Mesenteric fat pad (tissue), 1 donor: ENCODE measurements at places on chromosomes 16 and 17. TPM values are rescaled to one million over a fixed set of nuclear protein-coding genes. Genes with fewer than 3 reads are reported as not detected.
A peak's percentile ranks its signal among the peaks of the same experiment; 100 is the strongest.

STX1B gene
- 1.5 TPM for total RNA-seq

DNA sequence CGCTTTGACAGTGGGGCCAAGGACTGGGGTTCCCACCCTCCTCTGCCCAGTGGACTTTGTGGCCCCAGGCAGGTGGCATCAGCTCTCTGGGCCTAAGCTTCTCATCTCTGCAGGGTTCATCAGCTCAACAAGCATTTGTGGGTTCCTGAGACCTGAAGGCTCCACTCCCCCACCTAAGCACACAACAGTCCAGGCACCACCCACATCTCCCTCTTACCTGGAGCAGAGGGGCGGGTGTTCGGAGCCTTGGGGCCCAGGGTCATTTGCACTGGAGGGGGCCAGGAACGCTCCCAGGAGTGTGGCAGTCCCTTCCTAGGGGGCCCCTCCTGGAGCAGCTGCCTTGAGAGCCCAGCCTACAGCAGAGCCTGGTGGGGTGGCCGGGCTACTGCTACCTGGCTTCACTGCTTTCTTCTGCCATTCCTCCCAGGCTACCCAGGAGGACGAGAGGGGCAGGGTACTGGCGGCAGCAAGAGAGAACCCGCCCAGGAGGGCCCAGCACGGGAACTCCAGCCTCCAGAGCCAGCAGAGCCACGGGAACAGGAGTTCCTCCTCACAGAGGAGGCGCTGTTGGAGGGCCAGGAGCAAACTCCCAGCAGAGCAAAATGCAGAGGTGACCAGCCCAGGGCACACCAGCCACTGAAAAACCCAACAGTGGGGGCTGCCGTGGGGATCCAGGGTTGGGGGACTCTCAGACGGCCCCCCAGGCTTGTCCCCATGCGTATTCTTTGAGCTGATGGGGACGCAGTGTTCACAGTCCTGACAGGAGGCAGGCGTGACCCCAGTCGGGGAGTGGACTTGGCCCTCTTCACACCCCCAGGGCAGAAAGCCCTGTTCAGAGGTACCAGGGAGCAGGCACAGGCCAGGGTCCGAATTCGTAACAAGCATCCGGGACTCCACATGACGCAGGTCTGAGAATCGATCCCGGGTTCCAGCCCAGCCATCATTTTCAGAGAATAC, 35.1 kb upstream of the SLC38A10 start:
- DNase-seq: no peak

DNA sequence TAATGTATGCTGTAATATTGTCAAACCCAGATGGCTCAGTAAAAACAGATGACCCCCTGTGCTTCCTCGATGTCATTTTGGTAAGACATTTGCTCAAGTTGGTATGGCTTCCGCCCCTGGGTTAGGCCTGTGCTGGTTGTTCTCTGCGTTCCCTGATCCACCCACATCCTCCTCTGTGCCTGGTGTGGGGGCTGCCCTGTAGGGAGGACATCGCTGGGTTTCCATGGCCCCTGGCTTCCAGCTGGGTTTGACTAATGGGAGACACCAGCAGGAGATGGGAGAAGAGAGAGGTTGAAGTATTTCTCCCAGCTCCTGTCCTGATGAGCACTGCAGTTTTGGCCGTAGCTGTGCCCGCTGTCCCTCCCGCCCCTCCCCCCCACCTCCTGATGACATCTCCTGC, 4.4 kb upstream of the MFAP4 start:
- DNase-seq: no peak

- no peak for DNase-seq
Measured at GRCh38 chr16:22402191-22402590, 27.8 kb upstream of the CDR2 start.

GRCh38 chr16:50178491-50178941, 25.4 kb downstream of the TENT4B start:
- DNase-seq: no peak

DNA sequence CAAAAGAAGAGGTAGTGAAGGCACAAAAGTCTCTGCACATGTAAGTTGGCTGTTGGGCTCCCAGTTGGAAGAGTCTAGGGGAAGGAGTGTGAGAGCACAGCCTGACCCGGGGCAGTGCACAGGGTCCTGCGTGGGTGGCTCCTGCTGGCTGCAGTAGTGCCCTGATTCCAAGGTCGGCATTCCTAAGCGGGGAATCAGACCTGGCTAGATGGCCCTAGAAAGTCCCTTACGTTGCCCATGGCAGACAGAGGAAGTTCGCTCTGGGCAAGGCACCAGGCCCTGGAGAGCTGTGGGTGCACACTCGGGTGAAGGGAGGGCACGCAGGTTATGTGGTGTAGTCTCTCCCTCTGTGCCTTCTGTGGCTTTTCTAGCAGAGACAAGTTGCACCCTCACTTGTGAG, 22.8 kb upstream of the SLC5A11 start:
- DNase-seq: no peak

KRT40 gene
- total RNA-seq: not detected

- DNase-seq: peak; percentile 49
Measured at GRCh38 chr17:36602924-36603384, 1.6 kb downstream of the MRM1 start.

GRCh38 chr16:85844786-85845185, 45.3 kb downstream of the COX4I1 start:
- DNase-seq: no peak

DNA sequence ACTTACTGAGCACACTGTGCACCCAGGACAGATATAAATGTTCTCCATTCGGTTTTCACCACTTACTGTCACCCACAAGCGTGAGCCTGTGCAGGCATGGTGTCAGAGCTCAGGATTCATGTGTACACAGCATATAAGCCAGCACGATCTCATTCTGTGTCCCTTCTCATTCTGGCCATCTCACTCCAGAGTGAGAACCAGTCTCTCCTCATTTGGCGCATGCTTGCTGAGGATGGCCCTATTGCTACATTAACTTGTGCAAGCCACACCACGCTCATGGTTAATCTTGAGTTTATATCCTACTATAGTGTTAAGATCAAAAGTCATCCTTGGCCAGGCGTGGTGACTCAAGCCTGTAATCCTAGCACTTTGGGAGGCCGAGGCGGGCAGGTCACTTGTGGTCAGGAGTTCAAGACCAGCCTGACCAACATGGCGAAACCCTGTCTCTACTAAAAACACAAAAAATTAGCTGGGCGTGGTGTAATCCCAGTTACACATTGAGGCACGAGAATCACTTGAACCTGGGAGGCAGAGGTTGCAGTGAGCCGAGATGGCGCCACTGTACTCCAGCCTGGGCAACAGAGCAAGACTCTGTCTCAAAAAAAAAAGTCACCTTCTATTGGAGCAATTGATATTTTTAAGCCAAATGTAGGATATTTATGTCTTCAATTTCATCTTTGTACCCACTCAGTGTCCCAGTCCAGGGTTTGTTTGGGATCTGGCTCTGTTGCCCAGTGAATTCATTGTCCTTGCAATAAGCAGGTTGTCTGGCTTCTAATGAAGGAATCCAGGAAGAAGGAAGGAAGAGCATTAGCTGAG, 20.9 kb downstream of the SOCS1 start:
- DNase-seq: no peak
